Activated naive CD4-positive, alpha-beta T cell treated with anti-CD3 and anti-CD28 coated beads, Interleukin-2, amount 50 U/mL, for 16 hours (primary cell): ENCODE measurements at places on chromosomes 3 and 15.

DNA sequence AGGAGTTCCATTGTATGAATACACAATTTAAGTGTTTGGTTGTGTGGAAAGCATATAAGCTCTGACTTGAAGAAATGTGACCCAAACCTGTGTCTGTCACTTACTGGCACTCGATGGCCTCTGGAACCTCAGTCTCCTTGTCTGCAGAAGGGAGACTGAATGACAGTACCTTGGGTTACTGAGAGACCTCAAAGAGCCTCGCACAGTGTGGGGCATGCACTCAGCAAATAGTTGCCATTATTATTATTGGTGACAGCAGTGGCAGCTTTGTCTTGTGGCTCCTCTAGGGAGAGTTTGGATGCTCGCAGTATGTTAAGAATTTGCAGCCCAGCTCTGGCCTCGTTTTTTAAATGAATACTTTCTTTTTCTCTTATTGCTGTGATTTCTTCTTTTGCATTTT, 43.4 kb downstream of the EEFSEC start:
- no peak for DNase-seq

DNA sequence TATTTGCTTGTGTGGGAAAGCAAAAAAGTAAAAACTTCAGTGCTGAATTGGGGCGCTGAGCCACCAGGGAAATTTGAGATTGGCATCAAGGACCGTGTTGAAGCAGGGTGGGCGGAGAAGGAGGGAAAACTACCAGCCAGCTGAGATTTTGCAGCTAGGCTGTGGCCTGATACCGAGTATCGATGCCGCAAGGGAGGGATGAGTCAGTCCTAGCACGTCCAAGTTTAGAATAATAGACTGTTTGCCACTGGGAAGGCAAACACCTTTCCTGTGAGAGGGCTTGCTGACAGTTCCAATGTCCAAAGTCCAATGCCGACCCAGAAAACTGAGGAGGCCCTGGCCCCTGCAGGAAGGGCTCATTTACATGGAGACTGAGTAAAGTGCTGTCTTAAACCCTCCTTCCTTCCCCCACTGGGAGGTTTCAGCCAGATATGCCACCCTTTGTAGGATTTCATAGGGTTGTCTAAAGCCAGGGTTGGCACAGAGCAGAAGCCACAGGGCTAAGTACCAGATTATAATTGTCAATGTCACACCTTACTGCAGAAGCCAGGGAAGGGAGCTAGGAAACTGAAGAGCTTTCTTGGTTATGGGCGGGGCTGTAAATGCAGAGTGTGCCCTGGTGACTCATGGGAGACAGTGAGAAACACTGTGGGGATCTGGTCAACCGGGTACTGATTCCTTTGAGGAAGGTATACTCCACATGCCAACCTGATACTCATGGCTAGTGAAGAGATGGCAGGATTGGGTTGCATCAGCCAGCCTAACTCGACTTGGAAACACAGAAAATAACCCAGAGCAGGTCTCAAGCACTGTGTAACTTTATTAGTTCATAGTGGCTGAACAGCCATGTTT, 28.4 kb upstream of the PIK3CB start:
- DNase-seq, result no peak

- DNase-seq, result no peak
These were observed 576.3 kb upstream of the NECTIN3 start for GRCh38 chr3:110495201-110495927.

DNA sequence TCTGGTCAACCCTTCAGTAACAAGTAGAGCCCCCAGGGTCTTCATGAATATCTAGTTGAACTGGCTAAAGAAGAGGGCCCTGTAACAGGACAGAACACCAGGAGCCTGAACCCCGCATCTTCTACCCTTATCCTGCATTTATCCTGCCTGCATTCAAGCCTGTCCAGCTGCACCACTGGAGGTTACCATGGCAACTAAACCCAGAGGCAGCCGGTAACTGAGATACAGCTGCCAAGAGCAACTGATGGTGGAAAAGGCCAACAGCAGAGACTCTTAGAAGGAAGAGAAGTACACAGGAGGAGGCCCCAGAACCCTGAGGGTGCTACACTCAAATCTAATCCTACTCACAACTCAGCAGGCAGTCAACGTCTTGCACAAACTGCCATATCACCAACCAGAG, 3.7 kb upstream of the PRKAR2A start:
- no peak for DNase-seq

GRCh38 chr3:49492969-49493368, 22.9 kb downstream of the DAG1 start:
- no peak for DNase-seq

GRCh38 chr3:29214009-29214658, 66.7 kb upstream of the RBMS3 start:
- DNase-seq, result no peak

GRCh38 chr15:61182946-61183345, 46.2 kb downstream of the RORA start:
- no peak for DNase-seq

DNA sequence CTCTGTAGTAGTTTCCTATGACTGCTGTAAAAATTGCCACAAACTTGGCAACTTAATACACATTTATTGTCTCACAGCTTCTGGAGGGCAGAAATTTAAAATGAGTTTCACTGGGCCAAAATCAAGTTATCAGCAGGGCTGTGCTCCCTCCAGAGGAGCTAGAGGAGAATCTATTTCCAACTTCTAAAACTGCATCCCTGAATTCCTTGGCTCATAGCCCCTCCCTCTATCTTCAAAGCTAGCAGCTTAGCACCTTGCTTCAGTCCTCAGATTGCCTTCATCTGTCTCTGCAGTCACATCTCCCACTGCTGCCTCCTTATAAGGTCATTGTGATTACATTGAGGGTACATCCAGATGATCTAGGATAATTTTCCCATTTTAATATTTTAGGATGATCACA, 17.8 kb upstream of the GADL1 start:
- DNase-seq, result no peak

- no peak for DNase-seq
These were observed 68.7 kb upstream of the PRR23C start for GRCh38 chr3:139113231-139113992.

GRCh38 chr3:158896729-158897128, 94.9 kb downstream of the MFSD1 start:
- DNase-seq, result no peak

GRCh38 chr3:141949972-141950371, 73.5 kb downstream of the ATP1B3 start:
- no peak for DNase-seq

GRCh38 chr15:98844261-98844660, 163.3 kb downstream of the PGPEP1L start:
- DNase-seq, result no peak

DNA sequence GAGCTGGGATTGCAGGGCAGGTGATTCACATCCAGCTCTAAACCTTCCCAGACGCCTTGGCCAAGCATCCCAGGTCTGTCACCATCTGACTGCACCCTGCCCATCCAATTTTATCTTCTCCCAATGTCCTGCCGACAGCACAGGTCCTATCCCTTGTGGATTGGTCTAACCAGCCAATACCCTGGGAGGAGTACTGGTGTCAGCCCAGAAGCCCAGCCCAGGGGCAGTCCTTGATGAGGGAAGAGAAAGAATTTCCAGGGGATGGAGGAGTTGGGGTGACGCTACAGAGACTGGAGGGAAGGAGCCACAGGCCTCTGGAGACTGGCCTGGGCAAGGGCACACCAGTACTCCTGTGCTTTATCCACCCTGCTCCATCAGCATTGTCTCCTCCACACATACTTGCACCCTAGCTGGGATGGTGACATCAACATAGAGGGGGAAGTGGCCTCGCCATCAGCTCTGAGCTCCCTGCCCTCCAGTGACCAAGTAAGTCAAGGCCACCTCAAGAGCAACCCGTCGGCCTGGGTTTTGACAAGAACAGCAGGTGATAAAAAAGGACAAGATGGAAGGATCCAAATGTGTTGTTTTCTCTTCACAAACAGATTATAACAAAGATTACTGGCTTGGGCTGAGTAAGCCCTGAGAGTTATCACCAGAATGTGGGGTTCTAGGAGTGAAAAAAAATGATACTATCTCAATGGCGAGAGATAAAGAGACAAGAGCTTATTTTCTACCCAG, 114.6 kb downstream of the AQP9 start:
- DNase-seq, result no peak

DNA sequence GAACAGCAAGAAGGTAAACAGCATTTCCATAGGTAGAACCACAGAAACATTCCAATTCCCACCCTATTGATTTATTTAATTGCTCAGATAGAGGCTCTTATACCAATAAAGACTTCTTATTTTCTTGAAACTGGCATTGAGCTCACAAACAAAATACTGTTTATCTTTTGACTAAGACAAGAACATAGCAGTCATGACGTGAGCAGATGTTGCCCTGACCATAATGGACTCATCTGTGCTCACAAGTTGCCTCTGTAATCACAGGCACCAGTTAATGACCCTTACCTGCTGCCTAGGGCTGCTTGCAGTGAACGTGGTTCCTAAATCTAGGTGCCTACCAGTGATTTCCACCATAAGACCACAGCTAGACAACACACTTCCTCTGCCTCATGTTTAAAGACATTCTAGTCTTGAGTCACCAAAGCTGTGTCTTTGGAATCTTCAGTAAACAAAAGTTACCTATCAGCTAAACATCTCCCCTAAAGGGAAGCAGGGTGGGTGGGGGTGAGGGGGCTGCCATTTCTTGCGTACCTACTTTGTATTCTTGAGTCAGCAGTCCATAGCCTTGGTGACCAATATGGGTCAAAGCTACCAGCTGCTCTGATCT, 2.1 kb downstream of the FYCO1 start:
- DNase-seq, result no peak

DNA sequence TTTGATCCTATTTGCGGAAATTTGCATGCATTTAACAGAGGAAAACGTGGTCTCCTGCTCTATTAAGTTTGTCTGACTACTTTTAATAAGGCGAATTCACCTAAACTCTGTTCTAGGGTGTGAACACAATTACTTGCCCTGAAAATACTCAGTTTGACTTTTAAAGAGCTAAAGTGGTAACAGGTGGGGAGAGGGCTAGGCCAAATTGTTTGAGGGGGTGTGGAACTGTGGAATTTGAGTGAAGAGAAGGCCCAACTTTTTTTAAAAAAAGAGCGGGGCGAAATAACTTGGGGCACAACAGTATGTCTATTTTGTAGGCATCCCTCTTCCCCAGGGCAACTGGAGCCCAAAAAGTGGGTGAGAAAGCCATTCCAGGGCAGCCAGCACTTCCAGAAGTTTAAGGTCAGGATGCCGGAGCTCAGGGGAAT, 580 bp upstream of the FXR1 start:
- DNase-seq, result no peak
